ENCODE measurements at places on chromosomes 13 and 19.
A peak's percentile ranks its signal among the peaks of the same experiment; 100 is the strongest.

DNA sequence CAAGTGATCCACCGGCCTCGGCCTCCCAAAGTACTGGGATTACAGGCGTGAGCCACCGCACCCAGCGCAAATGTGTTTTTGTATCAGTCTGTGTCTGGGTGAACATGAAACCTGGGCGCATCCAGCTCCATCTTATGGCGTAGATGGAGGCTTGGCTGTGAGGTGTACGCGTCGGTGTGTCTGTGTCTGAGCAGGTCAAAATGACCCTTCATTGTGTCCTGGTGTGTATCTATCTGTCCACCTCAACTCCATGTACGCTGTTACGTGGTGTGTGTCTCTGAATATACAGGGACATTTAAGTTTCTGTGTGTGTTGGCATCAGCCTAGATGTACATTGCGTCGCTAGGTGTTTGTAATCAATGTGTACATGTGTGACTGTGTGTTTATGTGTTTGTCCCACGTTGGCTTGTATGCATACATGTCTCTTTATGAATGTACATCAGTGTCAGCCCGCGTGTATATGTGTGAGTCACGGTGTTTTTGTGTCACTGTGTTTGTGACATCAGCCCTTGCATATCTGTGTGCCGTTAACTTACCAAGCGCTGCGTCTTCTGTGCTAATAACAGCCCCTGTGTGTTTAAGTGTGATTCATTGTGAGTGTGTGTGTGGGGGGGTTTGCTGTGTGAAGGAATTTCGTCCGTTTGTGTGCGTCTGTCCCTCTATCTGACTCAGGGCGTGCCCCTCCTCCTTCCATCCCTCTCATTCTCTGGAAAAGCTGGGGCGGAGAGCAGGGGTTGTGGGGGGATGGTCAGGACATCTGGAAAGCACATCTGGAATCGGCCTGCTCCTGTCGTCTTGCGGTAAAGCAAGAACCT is 6.4 kb downstream of the AXL start:
- peak; percentile 97 for DNase-seq

DNA sequence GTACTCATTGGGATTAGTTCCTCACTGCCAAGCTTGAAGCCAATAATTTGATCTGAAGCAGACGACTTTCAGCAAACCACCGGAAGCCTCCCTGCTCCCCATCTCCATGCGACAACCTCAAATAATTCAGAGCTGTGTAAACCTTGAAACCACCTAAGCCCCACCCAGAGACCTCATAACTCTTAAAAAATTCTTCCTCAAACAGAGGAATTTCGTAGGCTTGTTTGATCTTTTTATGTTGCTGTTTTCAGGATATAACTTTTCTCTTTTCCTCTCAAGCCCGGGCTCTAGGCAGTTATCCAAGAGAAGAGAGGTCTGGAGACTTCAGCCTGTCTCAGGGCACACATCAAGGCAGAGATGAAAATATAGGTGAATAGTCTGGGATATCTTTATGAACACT is 311.6 kb downstream of the KCNRG start:
- DNase-seq = peak; percentile 14

DNA sequence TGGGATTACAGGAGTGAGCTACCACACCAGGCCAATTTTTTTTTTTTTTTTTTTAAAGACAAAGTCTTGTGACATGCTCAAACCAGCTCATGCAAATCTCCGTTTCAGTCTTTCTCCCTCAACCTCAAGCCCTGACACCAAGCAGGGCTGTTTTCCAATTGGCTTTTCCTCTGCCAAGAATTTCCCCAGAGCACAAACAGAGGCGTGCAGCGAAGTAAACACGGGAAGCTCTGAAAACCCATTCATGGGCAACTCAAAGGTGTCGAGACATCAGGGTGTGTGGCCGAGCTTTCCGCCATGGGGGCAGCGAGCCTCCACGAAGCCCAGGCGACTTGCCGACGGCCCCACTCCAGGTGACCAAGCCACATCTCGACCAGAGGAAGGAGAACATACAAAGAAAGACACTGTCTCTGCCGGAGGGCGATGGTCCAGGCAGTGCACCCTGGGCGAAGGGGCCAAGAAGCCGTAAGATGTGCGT is 70.0 kb downstream of the INSR start:
- peak; percentile 18 for DNase-seq

- DNase-seq = no peak
These were observed 202.1 kb upstream of the GPR12 start for GRCh38 chr13:26962671-26963070.

GRCh38 chr19:6736169-6736916 is 1.0 kb downstream of the GPR108 start:
- peak; percentile 70 for DNase-seq

DNA sequence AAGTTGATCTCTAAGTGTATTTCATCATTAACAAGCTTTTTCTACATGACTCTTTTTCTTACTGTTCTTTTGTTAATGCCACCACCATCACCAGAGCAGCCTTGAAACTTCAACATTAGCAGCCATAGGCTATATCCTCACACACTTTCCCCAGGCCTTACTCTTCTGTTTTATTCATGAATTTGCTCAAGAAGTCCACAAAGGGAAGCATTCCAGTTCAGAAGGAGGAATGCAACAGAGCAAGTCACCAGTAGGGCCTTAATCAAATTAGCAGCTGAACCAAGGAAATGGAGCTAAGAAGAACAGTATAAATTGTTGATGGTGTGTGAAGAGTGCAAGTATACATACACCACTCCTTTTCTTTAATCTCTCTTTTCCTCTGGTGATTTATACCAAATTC is 223.1 kb downstream of the NBEA start:
- DNase-seq = no peak

Measured in GM04504 (cell line).